ENCODE measurements at places on chromosomes 1 and 21.

DNA sequence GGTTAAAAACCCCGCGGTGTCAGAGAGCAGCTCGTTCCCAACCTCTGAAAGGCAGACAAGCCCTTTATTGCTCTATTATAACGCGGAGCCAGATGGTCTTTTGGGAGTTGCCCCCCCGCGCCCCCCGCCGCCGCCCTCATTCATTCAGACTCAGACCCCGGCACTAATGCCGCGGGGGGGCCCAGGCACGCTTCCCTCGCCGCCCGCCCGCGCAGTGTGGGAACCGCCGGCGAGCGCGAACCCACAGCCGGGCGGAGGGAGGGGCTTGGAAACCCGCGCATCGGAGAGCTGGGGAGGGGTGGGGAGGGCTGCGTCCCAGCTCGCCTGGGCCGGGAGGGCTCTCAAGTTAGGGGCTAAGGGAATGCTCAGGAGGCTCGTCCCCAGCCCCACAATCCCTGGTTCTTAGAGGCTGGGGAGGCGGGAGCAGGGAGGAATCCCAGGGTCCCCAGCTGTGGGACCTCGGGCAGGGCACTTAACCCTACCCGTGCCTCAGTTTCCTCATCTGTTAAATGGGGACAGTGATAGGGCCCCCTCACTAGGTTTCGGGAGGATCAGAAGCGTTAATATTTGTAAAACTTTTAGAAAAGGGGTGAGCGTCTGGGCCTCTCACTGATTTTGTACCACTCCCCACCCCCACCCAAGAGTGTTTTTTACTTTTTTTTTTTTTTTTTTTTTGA is 10.9 kb upstream of the HES5 start:
- no peak for DNase-seq

DNA sequence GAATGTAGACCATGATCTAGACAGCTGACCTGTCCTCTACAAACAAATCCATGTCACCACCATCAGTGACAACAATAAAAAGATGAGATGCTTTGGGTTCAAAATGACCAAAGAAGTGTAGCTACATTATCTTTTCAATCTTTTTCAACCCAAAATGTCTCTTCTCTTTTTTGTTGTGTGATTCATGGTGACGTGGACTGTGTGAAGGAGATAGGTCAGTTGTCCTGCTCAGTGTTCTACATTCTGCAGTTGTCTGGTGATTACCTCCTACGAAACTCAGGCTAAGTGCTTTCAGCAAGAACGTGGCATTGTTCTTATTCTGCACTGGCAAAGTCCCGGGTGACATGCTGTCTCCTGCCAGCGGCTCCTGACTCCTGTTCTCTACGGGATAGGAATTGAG is 73.1 kb downstream of the PRKAB2 start:
- DNase-seq, result no peak

- no peak for DNase-seq
Observed at GRCh38 chr1:154869351-154870114, 548 bp downstream of the KCNN3 start.

DNA sequence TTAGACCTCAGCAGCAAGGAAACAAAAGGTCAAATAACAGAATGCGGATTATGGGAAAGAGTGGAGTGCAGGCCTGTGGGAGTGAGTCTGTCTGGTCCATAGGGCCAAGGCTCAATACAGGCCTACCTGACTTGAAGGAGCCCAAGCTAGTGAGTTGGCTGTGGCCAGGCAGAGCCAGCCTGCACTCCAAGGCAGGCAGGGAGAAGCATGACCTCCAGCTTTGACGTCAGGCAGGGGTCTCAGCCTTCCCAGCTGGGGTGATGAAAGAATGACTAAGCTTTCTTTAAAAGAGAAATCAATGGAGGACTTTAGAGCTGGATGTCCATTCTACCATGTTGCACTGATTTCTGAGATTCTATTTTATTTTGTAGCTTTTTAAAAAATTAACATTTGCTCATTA is 62.8 kb downstream of the RHOU start:
- DNase-seq, result no peak

DNA sequence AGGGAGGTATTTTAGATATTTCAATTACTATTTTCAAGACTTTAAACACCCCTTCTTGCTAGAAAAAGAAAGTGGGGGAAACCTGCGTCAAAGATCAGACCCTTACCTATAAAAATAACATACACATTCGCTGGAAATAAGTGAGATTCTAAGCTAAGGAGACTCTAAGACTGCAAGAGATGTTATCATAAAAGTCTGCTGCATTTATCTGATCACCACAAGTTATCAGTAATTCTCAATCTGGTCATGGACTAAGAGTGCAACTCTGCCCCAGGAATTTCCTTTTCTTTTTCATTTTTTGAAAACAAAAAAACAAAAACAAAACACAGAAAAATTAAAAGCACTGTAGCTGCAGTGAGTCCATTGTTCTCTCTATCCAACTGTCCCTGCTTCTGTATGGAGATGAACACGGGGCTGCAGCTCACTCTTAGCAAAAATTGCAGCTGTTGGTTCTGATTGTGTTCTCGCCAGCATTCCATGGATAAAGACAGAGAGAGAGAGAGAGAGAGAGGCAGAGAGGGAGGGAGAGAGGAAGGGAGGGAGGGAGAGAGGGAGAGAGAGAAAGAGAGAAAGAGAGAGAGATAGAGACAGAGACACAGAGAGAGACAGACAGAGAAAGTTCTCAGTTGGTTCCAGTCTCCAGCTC is 14.1 kb downstream of the XKR8 start:
- DNase-seq, result no peak

DNA sequence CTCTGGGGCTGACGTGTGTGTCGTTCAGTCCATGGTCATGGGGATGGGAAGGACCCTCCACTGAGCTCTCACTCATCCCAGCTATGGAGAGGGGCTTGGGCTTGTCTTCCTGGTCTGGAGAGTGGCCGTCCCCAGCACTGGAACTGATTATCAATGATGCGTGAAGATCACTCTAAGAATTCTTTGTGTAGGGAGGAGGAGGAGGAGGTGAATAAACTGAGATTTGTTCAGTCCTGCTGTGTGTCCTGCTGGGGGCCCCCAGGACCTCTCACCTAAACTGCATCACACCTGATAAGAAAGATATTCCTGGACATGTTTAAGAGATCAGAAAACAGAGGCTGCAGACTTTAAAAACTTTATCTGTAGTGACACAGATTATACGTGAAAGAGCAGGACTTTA is 21.2 kb downstream of the RHOU start:
- no peak for DNase-seq

- DNase-seq, result no peak
Observed at GRCh38 chr1:3183411-3183810, 114.4 kb downstream of the PRDM16 start.

- peak; percentile 53 for DNase-seq
Observed at GRCh38 chr1:154157520-154158306, 2.8 kb upstream of the NUP210L start.

DNA sequence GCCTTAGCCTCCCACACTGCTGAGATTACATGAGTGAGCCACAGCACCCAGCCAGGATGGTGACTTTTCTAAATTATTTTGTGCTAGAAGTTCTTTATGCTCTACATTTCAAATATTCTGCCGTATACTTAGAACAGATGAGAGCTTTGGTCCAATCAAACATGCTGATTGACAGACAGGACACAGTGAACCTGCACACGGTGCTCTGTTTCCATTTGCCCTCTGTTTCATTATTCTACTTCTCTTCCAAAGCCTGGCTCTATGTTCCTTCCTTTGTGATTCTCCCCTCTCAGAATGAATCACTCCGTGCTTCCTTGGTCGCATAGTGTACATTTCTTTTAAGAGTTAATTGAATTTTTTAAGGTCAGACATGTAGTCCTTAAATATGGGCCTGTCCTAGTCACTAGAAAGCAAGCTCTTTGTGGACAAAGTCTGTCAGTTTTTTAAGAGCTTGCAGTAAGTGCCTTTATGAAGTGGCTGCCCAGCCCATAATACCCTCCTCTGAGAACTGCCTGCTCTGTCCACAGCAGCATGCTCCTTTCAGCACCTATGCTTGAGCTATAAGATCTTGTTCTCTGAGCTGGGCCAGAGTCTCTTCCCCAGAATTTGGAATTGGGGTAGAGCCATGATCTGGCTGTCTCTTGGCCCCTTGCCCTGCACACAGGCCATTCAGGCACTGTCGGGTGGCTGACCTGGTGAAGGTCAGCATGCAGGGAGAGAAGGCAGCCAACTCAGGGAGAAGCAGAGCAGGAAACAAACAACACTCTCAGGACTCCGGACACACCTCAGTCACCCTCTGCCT is 66.8 kb upstream of the SLC44A3 start:
- no peak for DNase-seq

DNA sequence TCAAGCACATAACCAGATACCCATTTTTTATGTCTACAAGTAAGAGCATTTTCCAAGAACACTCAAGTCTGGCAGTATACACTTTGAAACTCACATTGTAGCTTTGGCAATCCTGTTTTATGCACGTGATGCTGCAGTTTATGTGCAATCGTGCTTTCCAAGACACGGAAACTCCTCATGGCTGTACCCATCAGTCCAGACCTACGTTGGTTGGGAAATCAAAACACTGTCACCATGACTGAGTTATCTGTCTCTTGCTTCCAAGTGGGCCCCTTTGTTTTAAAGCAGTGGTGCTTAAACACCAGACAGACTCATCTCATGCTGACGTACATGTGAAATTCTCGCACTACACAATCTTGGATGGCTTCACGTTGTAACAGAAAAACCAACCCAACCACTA is 192.8 kb downstream of the LTN1 start:
- DNase-seq, result no peak

DNA sequence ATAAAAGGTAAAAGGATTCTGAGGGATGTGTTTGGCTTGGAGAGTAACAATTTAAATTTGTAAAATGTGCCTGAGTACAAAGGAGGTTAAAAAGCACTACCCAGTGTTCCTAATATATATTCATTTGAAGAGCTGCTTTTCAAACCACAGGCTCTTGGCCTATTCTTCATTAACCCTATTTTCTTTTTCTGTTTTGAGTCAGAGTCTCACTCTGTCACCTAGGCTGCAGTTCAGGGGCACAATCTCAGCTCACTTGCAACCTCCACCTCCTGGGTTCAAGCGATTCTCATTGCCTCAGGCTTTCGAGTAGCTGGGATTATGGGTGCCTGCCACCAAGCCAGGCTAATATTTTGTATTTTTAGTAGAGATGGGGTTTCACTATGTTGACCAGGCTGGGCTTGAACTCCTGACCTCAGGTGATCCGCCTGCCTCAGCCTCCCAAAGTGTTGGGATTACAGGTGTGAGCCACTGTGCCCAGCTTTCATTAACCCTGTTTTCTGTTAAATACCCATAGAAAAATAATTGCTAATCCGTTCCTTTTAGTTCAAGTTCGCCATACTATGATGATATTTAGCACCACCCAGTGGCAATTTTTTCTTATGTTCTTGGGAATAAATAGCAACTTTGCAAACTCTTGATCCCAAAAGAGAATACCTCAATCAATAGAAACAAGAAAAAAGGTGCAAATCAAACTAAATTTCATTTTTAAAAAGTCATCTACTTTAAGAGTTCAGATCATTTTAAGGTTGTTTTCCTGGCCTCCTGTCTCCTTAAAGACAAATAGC is 30.5 kb downstream of the ZBTB8OS start:
- no peak for DNase-seq

DNA sequence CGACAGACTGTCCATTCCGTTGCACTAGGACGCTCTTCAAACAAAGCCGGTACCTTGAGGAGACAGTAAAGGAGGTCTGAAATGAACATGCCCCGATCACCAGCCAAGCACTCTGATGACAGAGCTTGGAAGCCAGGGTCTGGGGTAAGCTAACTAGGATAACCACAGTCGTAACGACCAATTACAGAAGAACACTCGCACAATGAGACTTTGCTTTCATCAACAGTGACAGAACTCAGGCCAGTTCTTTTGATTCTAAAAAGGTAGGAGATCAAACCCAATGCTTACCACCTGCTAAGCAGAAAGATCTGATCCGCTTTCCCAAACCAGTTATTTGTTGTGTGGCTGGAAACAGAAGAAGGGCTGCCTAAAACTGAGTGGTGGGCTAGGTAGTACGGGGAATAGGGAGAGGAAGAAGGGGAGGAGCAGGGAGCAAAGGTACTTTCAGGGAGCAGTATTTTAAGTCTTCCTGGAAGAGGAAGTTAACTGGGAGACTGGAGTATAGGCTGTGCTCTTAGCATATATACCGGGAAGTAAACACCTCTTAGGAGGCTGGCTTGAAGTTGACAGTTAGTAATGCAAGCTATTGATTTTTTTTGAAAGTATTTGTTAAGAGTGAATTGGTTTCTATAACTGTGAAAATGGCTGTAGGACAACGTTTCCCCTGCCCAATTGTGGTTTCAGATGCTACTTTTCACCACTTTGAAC is 38.4 kb downstream of the UCK2 start:
- no peak for DNase-seq

- DNase-seq, result peak; percentile 32
Observed at GRCh38 chr1:54800899-54801759, at the start of gene TTC22. TTC22 (minus strand) TSS chr1:54801323; CDS start chr1:54801163, 160 bp downstream.

DNA sequence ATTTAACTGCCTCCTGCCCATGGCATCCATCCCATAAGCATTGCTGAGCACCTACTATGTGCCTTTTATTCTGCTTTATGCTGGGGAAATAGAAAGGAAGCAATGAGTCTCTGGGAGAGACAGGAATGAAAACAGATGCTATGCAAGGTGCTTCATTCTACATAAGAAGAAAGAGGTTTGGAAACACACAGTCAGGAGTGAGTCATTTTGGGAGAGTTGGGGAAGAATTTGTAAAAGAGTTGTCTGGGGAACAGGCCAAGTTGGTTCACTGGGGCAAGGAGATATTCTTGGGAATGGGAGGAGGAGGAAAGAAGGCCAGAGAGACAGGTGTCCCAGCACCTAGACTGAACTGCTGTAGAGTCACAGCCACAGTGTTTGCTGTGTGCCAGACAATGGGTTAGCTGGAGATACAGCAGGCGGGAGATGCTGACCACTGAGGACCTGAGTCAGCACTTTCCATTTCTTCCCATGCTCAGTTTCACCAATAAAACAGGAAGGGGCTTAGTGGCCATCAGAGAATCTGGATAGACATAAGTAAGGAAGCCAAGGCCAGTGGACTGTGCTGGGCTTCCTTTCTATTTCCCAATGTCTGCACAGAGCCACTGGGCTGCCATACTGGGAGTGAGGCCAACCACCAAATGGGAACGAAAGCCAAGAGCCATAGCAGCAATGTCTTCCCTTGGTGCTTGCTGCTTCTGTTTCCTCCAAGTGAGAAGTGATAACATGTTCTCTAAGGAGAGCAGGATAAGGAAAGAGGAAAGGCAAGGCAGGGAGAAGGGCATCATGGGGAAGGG is 187.7 kb upstream of the USP24 start:
- DNase-seq, result no peak

- DNase-seq, result no peak
Observed at GRCh38 chr1:245622332-245623014, 467.7 kb downstream of the KIF26B start.

- no peak for DNase-seq
Observed at GRCh38 chr1:36585569-36586548, 103.1 kb upstream of the CSF3R start.

- DNase-seq, result no peak
Observed at GRCh38 chr1:71285529-71285928, 204.7 kb upstream of the ZRANB2 start.

- DNase-seq, result no peak
Observed at GRCh38 chr1:159177272-159177907, 6.0 kb downstream of the CADM3 start.

- no peak for DNase-seq
Observed at GRCh38 chr1:55456971-55457370, 241.8 kb upstream of the USP24 start.
